ENCODE measurements at places on chromosomes 5 and 9.
A peak's percentile ranks its signal among the peaks of the same experiment; 100 is the strongest.

GRCh38 chr5:94196953-94197352 lies 421.5 kb downstream of the KIAA0825 start:
- no peak for DNase-seq

DNA sequence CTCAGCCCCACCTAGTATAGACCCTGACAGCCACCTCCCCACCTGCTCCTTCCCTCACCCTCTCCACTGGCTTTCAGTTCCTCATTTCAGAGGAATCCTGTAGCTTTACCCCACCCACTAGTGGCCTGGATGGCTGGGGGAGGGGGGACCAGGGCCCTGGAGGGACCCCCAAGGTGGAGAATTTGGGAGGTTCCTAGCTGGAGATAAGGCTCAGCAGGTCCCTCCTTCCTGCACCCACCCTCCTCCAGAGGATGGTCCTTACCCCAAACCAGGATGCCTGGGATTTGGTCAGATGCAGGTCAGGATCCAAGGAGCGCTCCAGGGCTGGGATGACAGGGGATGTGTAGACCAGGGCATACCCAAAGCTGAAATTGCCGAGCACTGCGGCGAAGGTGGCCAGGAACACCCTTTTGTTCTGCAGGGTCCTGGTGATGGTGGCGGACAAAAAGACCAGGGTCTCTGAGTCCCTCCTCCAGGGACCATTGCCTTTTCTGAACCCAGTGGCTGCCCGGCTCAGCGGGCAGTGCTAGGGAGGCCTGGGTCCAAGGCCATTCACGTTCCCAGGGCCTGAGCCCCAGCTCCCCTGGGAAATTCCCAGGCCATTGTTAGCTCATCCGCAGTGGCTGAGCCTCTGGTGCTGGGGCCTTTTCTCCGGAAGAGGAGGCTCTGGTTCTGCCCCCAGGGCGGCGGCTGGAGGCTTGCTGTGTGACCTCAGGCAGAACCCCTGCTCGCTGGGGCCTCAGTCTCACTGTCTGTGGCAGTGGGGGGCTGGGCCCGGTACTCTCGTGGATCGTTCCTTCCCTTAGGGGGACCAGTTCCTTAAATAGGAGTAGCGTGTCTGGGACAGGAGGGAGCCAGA lies 678 bp downstream of the SLC2A6 start:
- peak; percentile 81 for DNase-seq

GRCh38 chr5:147208134-147208533 lies 26.7 kb upstream of the STK32A start:
- DNase-seq, result no peak

DNA sequence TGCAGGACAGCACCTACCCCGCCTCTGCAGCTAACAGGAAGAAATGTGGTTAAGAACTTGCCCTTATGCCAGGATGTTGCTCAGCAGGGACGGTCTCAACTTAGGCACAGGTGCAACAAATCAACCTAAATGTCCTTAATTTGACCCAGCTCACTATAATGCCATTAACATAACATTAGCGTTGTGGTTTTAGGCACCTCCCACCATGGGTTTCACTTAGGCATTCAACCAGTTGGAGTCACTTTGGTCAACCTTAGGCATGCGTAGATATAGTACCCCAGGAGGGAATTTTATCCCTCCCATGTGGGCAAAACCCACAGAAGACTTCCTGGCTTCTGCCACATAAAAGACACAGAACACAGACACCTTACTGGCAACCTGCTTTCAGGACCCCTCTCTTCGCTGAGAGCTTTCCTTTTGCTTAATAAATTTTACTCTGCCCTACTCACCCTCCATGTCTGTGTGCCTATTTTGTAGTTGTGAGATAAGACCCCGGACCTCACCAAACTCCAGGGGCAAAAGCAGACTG lies 8.7 kb upstream of the ERAP1 start:
- no peak for DNase-seq

DNA sequence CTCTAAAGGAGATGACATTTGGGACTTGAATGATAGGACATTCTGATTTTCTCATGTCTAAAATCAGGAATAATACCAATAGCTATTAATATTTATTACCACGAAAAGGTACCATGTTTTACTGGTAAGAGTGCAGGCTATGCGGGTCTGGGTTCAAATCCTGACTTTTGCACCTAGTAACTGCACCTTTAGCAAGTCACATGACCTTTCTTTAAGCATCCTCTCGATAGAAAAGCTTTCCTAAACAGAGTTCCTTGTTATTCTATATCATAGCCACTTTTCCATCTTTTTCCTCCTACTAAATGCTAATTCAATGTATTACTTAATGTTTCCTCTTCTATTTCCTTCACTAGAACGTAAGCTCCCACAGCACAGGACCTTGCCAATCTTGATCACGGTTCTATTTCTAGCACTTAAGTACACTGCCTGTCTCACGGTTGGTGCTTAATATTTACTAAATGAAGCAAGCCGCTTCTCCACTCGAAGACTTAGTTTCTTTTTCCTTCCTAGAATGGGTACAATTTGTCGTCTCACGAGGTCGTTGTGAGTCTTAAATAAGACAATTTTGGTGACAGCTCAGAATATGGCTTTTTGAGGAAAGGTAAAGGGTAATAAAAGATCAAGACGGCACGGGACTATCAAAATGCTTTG lies 816 bp downstream of the RBM18 start:
- DNase-seq, result peak; percentile 42

DNA sequence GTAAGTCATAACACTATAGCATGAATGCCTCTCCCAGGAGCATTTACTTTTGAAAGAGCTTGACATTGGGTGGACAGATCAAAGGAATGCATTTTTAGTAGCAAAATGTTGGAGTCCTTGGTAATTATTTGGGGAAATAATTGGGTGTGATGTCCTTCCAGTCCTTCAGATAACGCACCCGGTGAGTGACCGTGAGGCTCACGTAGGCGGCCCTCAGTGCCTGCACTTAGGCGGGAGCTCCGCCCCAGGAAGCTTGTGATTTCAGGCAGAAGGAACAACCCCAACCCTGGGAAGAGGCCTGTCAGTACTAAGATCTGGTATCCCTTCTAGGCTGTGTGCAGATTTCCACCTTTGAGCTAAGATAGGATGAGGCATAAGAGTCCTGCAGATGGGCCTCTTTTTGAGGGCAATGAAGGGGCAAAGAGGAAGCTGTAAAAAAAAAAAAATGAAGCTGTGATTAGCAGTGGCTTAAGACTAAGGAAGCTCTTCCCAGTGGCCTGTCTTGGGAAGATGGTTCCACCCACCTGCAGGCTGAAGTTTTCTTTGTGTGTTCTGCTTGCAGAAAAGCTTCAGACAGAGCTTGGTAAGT lies 14.9 kb downstream of the BTNL9 start:
- DNase-seq, result no peak

DNA sequence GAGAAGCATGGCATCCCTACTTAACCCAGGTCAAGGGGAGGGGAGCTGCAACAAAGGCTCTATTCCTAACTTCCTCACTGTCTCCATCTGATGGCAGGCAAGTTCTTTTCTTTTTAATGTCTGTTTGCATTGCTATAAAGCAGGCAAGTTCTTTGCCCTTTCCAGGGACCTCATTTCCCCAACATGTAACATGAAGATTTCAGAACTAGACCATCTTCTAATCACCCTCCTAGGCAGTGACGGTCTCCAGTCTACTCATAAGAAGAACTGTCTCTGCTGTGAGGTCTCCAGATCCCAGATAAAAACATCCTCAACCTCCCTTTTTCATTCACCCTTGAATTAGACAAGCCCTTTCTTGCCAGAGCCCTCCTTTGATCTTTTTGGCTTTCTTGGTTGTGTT lies 42.1 kb downstream of the PPP1R2B start:
- no peak for DNase-seq

DNA sequence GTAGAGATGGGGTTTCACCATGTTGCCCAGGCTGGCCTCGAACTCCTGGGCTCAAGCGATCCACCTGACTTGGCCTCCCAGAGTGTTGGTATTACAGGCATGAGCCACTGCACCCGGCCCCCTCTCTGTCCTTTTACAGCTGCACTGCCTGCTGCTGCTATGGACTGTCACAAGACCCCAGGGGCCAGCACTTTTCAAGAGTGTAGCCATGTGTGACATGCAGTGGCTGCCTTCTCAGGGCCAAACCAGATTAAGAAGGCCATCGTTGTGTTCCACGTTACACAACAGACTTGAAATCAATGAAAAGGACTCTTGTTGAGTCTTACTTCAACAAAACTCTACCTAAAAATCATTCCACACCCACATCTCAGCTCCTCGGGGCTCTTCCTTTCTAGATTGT lies 78.9 kb upstream of the ICE1 start:
- DNase-seq, result no peak

GRCh38 chr9:133496861-133497842 lies 18.3 kb upstream of the SLC2A6 start:
- no peak for DNase-seq

- DNase-seq, result no peak
Measured at GRCh38 chr5:41831155-41831554, 39.1 kb downstream of the OXCT1 start.

GRCh38 chr5:56037531-56038010 lies 42.8 kb upstream of the IL6ST start:
- no peak for DNase-seq

DNA sequence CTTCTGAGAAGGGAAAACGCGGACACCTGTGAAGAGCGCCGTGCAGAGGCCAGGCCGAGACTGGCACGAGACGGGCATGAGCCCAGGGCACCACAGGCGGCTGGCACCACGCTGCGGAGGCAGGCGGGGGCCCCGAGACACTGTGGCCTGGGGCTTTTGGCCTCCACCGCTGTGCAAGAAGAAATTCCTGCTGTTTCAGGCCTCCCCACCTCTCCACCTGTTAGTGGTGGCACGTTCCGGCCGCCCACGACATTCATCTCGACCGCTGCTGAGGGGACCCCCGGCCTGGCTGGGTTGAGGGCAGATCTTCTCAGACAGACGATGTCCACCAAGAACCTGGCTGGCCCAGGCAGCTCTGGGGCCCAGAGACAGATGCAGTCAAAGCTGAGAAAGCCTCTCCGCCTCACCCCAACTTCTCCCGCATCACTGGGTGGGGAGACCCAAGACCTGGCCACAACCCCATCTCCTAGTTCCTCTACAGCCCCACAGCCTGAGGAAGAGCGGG lies 11.5 kb downstream of the NACC2 start:
- no peak for DNase-seq

- no peak for DNase-seq
Measured at GRCh38 chr5:159095866-159096242, 3.9 kb downstream of the EBF1 start.

- no peak for DNase-seq
Measured at GRCh38 chr5:108686676-108687075, 61.0 kb upstream of the FER start.

- DNase-seq, result no peak
Measured at GRCh38 chr9:135279385-135279784, 191.9 kb downstream of the OLFM1 start.

DNA sequence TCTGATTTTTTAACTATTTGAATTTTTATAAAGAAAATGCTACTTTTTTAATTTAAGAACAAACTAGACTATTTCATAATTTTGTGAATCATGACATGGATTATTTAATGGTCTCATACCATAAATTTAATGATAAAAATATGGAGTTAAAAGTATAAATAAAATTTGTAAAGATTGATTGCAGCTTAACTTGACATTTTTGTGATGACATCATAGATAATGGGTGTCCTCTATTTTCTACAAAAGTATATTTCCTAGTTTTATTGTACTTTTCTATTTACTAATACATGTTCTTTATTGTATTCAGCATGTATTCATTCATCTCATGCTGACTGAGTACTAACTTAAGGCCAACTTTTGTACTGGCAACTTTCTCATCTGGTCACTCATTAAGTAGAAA lies 1096.5 kb downstream of the NR2F1-AS1 start:
- no peak for DNase-seq

- DNase-seq, result peak; percentile 57
Measured at GRCh38 chr5:99104538-99105132, 175.8 kb upstream of the CHD1 start.

- no peak for DNase-seq
Measured at GRCh38 chr5:133685402-133686018, 73.2 kb upstream of the FSTL4 start.

DNA sequence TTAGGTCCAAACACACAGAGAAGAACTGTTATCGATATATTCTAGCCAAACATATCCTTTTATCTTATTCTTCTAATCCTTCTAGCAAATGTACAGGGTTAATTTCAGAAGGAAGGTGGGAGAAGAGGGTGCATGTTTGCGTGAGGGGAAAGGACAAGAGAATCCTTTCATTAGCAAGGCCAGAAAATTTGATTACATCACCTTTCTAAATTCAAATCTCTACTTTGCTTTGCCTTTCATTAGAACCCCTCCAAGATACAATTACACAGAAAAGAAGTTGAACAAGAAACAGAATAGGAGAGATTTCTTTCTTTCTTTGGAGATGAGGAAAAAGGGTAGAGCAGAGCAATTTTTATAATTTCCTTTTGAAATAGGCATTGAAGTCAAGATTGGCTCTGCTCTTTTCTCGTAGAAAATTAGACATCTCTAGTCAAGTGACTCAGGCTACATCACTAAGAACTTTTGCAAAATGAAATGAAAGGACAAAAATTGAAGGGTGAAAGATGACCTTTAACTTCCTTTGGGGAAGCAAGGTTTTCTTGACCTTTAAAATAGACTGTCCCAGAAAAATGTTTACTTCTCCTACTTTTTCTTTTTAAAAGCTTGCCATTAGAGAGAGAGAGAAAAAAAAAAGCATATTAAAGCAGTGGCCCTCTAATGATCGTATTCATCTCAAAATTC lies 81.2 kb downstream of the TTLL11 start:
- DNase-seq, result peak; percentile 16

- no peak for DNase-seq
Measured at GRCh38 chr5:141821430-141821925, 56.7 kb downstream of the PCDH1 start.

- no peak for DNase-seq
Measured at GRCh38 chr5:96322865-96323264, 110.2 kb downstream of the PCSK1 start.

GRCh38 chr5:28249771-28250415 lies 1211.5 kb upstream of the CDH9 start:
- no peak for DNase-seq

GRCh38 chr5:38642189-38642911 lies 85.9 kb upstream of the LIFR start:
- no peak for DNase-seq

- DNase-seq, result no peak
Measured at GRCh38 chr5:73947906-73948640, 322.1 kb downstream of the ARHGEF28 start.

- peak; percentile 1 for DNase-seq
Measured at GRCh38 chr9:130368631-130369103, 76.1 kb upstream of the ASS1 start.
